ENCODE measurements at places on chromosomes 1 and 21. TPM values are rescaled to one million over a fixed set of nuclear protein-coding genes. Genes with fewer than 3 reads are reported as not detected.
A peak's percentile ranks its signal among the peaks of the same experiment; 100 is the strongest.

- no peak for DNase-seq
Measured at GRCh38 chr1:221643404-221644144, 98.3 kb downstream of the DUSP10 start.

GRCh38 chr1:26789931-26790330 lies 2.2 kb downstream of the PIGV start:
- no peak for DNase-seq

GRCh38 chr1:232377494-232377770 lies 252.5 kb downstream of the SIPA1L2 start:
- peak; percentile 53 for DNase-seq

DNA sequence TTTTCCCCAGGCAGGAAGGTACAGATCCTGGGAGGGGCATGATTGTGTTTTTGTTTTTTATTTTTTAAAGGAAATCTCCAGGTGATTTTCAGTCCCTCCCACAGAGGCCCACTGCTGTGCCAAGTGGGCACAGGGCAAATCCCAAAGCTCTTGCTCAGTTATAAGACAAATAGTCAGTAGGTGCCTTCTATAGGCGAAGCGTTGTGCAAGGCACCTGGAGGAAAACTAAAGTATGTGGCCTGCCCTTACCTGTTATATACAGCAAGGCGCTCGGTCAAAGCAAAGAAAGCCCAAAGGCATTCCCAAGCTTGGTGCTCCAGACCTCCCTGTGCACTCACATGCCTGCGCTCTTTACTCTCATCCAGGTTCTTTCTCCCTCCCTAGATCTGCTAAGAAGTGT lies 81.0 kb downstream of the KCNJ15 start:
- DNase-seq, result no peak

GRCh38 chr1:10823000-10823401 lies 26.6 kb upstream of the CASZ1 start:
- DNase-seq, result no peak

- no peak for DNase-seq
Measured at GRCh38 chr1:220291580-220291979, 19.3 kb upstream of the RAB3GAP2 start.

- no peak for DNase-seq
Measured at GRCh38 chr21:40080385-40080784, 213.1 kb downstream of the PCP4 start.

DNA sequence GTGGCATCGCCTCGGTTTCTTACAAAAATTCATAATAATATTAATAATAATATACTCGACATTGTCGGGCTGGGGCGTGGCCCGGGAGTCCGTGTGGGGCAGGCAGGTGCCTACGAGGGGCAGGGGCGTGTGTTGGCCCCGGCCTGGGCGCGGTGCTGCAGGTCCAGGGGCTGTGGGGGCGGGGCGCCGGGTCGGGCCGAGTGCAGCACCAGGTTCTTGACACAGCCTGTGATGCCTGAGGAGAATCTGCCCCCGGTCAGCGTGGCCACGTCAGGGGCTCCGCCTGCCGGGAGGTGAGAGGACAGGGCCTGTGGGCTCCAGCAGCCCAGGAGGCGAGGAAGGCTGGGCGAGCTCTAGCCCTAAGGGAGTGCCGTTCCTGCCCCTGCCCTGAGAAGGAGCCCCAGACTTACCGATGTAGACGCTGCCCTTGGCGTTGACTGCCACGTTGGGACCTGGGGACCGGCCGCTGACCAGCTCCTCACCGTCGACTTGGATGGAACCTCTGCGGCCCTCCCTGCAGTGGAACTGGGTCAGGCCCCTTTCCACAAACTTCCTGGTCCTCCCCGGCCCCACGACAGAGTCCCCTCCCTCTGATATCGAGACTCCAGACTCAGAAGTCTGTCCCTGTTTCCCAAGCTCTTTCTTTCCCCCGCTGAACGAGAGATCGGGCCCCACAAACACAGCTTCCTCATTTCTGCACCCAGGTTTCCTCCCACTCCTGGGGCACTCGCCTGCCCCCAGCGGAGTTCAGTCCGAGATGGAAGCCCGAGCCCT lies 11.3 kb downstream of the LDLRAD2 start:
- DNase-seq, result no peak

GRCh38 chr1:8097908-8098307 lies 71.8 kb upstream of the ERRFI1 start:
- DNase-seq, result no peak

DNA sequence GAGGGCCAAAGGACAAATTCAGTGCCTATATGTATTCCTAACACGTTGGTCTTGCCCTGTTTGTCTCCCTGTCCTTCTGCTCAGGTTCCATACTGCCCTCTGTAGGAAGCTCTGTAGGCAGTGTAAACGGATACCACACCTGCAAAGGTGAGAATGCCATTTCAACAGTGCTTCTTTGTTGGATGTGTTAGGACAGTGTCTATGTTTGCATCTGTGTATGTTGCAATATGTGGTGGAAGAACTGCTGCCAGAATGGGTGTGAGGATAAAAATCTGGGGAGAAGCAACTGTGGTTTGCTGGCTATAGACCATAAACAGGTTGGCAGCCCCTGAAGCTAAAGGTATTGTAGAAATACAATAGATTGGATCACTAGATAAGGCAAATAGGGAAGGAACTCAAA lies 113.1 kb upstream of the BMP8A start:
- DNase-seq, result peak; percentile 8

DNA sequence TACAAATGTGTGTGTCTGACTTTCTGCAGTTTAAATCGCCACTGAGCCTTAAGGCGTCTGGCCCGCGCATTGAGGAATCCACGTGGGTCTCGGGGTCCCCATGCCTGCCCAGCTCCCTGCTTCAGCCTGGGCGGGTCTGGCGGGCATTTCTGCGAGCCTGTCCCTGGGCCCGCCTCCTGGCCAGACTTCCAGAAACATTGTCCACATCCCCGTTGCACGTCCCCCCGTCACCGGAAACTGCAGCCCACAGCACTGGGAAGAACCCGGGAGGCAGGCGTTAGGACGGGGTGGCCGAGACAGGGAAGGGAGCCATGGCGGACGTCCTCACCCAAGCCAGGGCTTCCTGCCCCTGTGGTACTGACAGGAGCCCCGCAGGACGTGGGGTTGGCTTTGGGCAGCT lies 113.1 kb upstream of the COL6A1 start:
- peak; percentile 58 for DNase-seq

GRCh38 chr1:94094469-94095111 lies 26.4 kb downstream of the ABCA4 start:
- DNase-seq, result no peak

GRCh38 chr1:81548918-81549587 lies 251.7 kb upstream of the ADGRL2 start:
- DNase-seq, result no peak

DNA sequence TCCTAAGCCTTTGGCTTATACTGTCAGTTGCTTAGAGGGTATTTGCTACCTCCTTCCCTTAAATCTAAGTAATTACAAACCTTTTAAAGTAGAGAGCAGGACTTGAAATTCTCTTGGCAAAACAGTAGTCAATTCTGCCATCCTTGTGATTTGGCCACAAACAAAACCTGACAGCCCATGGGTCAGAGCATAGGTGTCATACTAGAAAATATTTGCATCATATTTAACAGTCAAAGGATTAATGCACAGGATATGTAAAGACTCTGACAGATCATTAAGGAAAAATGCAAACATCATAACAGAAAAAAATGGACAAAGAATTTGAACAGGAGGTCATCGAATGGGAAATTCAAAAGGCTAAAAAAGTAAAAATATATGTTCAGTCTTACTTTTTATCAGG lies 50.5 kb downstream of the ZFYVE9 start:
- DNase-seq, result no peak

GRCh38 chr1:1091344-1092148 lies 17.4 kb upstream of the RNF223 start:
- no peak for DNase-seq

DNA sequence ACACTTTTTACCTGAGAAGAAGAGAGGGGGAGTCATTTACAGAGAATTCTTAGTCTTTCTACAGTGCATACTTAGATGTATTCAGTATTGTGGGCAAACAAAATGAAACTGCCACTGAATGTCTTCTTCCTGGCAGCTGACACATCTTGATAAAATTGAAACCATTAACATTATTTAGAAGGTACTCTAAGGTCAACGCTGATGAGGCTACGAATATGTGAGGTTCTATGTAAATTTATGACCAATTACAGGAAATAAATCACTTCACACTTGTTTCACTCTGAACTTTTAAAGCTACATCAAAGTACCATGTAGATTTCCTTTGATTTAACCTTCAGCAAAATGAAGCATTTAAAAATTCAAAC lies 51.3 kb upstream of the GFI1 start:
- DNase-seq, result peak; percentile 24

- DNase-seq, result no peak
Measured at GRCh38 chr1:75671708-75672107, 52.8 kb upstream of the ACADM start.

GRCh38 chr1:153494976-153495535 lies 34.6 kb upstream of the S100A7 start:
- DNase-seq, result peak; percentile 47

DNA sequence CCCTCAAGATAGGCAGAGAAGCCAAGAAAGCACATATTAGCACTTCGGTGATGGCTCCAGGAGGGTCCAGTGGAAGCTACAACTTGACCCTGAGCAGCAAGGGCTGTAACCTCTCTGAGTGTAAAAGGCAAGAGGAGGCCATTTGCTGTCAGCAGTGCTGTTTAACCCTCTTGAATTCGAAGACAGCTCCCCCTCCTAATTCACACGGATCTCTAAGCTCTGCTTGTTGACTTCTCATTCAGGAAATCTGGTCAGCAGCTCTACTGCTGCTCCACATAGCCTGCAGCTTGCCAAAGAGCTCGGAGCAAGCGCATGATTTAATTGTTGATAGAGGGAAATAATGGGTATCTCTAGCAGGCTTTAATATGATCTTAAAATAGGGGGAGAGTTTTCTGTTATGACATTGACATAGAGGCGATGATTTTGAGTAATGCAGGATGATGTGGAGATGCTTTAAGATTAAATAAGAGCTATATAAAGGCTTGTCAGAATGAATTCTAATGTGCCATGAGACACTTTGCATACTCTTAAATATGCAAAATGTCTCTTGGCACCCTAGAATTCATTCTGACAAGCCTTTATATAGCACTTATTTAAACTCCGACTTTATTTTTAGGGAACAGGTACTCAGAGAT lies 79.4 kb upstream of the USH2A start:
- DNase-seq, result no peak

GRCh38 chr1:166695115-166695514 lies 144.2 kb upstream of the POGK start:
- DNase-seq, result no peak

DNA sequence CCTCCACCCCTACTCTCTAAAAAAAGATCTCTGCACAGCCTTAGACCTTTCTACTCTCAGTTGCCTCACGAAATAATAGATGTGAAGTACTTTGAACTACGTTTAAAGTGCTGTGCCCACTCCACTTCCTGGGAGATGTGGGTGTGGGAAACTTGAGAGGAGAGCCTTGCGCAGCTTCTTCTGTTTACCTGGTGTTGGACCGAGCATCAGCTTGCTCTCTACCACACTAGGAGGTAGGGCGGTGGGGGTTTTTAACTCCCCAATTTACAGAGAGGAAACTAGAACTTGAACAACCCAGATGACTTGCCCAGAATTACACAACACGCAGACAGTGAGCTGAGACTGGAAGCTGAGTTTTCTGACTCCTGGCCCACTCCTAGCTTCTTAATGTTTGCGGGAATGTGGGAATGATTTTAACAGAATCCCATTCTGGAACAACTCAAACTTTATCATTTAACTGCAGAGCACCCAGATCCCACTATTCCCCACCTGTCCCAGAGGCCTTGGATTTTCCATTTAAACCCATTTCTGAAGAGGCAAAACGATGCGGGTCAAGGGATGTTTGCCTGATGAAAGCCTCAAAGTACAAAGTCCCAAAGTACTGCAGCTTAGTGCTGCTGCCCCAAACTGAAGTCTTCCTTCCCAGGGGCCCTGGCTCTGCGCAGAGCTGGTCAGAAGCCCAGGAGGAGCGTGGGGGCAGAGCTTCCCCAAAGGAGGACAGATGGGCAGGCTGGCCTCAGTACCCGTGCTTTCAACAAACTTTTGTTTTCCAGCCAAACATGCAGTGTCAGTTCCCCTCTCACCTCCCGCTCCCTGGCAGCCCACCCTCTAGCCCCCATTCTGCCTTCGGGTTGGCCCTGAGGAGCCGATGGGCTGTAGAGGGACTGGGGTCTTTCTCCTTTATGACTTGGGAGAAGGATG lies 19.0 kb downstream of the BTG2 start:
- no peak for DNase-seq

GRCh38 chr1:99496067-99496466 lies 149.8 kb upstream of the PALMD start:
- no peak for DNase-seq

DNA sequence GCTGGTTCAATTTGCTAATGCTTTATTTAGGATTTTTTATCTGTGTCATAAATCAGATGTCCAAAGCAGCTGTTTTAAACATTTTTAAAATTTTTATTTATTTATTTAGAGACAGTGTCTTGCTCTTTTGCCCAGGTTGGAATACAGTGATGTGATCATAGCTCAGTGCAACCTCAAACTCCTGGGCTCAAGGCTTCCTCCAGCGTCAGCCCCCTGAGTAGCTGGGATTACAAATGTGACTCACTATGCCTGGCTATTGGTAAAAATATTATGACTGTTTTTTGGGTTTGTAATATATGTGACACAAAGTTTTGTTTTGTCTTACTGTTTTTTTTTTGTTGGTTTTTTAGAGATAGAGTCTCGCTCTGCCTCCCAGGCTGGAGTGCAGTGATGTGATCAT lies 11.8 kb downstream of the ZBED6 start:
- DNase-seq, result no peak

- no peak for DNase-seq
Measured at GRCh38 chr1:219293410-219293809, 119.7 kb downstream of the LYPLAL1 start.

- DNase-seq, result no peak
Measured at GRCh38 chr1:205518661-205519540, 14.4 kb downstream of the CDK18 start.

DNA sequence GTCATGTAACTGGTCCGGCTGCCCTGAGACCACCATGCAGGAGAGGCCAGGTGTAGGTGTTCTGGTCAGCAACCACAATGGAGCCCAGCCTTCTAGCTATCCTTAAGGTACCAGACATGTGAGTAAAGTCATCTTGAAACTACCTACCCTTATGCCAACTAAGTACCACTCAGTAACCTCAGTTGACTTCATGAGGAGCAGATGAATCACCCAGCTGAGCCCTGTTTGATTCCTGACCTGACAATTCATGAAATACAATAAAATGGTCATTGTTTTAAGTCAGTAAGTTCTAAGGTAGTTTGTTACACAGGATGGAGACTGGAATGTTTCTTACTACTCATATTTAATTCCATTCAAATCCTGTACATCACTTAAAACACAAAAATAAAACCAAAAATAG lies 113.1 kb upstream of the LMO4 start:
- no peak for DNase-seq

The SEMA6C gene
- total RNA-seq, result 0.48 TPM

The SPATA21 gene
- not detected for total RNA-seq

The OR10J1 gene
- total RNA-seq, result not detected

The CDCA8 gene
- 48.3 TPM for total RNA-seq

The AKIRIN1 gene
- total RNA-seq, result 42.9 TPM

The TPTE gene
- total RNA-seq, result 3.1 TPM

The TMCC2 gene
- 0.48 TPM for total RNA-seq

The RIT1 gene
- total RNA-seq, result 24.9 TPM

The VANGL2 gene
- 0.10 TPM for total RNA-seq

The IPP gene
- 7.9 TPM for total RNA-seq

The CA14 gene
- not detected for total RNA-seq

The CYP4A22 gene
- not detected for total RNA-seq

The C1orf87 gene
- not detected for total RNA-seq

The ALG14 gene
- 9.5 TPM for total RNA-seq

The FCN3 gene
- total RNA-seq, result not detected
